ENCODE measurements at places on chromosomes 7 and 10.

- H3K4me1 ChIP-seq = peaks cover 2% of the 10 kb centered on the region
- no peak overlapping the region for H3K4me3 ChIP-seq
- H3K27ac ChIP-seq = peak overlapping the region; percentile 59
- DNase-seq = peak; percentile 59
- H3K36me3 ChIP-seq = peaks cover 14% of the 10 kb centered on the region
- H3K27me3 ChIP-seq = no peaks in the 10 kb centered on the region
These were observed 34.4 kb downstream of the ZC3HAV1 start for GRCh38 chr7:139075031-139075652.

DNA sequence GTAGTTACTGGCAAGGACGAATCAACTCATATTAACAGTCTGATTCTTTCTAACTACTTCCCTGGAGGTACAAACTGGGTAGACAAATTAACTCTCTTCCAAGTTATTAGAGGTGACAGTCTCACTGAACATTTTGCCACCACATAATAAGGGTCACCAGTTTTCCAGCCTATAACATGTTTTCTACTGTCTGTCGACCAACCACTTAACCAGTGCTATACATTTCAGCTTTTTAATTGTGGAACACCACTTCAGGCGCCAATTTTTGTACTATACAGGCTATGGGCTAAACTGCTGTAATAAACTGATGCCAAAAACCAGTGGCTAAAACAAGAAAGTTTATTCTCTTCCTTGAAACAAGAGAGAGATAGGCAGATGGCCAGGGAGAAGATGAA is 13.3 kb downstream of the ZNF438 start:
- H3K4me3 ChIP-seq = no peak overlapping the region
- H3K4me1 ChIP-seq = no peaks in the 10 kb centered on the region
- no peak for DNase-seq
- H3K27ac ChIP-seq = no peak overlapping the region
- H3K36me3 ChIP-seq = no peaks in the 10 kb centered on the region
- H3K27me3 ChIP-seq = no peaks in the 10 kb centered on the region

DNA sequence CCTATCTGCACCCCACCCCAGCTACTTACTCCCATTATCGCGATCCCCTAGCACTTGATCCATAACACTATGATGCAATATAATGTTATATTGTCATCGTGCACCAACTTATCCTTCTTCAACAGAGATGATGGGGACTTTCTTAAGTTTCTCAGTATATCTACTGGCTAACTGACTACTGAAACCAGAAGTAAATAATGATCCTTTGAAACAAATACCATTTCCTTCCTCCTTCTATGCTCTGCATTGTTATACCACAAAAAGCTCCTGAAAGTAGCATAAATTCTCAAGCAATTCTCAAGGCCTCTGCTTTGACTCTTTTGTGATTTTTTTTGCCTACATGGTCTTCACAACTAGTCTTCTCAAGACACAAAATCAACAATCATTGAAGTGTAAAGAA is 68.9 kb downstream of the HTR7 start:
- H3K36me3 ChIP-seq = no peaks in the 10 kb centered on the region
- H3K27me3 ChIP-seq = no peaks in the 10 kb centered on the region
- no peak overlapping the region for H3K27ac ChIP-seq
- no peak for DNase-seq

DNA sequence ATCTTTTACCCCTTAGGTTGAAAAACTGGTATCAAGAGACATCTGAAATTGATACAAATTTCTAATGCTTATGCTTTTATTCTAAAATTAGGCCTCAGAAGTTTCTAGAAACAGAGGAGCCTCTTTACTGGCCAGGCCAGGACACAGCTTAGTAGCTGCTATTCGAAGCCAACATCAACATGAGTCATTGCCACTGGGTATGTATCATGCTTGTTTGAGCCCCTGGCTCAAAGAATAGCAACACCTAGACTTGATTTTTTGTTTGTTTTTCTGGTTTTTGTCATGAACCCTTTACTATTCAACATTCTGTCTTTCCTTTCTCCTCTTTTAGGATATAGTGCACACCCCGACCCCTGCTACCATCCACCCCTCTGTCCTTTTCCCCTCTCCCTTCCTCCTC is 90.9 kb upstream of the STK17A start:
- peaks cover 2% of the 10 kb centered on the region for H3K4me1 ChIP-seq
- no peaks in the 10 kb centered on the region for H3K36me3 ChIP-seq
- no peak overlapping the region for H3K27ac ChIP-seq
- H3K4me3 ChIP-seq = no peak overlapping the region
- peak; percentile 71 for DNase-seq

GRCh38 chr10:130869179-130869841 is 442.2 kb downstream of the TCERG1L start:
- H3K27me3 ChIP-seq = no peaks in the 10 kb centered on the region
- H3K4me1 ChIP-seq = no peaks in the 10 kb centered on the region
- no peak overlapping the region for H3K27ac ChIP-seq
- no peak for DNase-seq
- H3K4me3 ChIP-seq = no peak overlapping the region

DNA sequence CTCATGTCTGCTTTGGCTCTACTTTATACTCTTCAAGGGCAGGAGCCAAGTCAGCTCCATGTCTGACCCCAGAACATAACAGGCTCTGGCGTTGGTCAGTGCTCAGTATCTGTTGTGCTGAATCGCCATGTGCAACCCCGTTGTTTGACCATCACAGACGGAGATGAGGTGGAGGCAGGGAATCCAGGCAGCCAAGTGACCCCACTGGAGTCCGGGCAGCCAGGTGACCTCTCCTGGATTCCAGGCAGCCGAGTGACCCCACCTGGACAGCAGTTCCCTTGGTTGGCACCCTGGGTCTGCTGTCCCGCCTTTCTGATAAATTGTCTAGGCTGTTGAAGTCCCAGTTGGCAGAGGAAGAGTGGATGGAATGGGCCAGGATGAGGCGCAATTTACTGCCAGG is 232.2 kb downstream of the TCERG1L start:
- no peak overlapping the region for H3K27ac ChIP-seq
- H3K27me3 ChIP-seq = no peaks in the 10 kb centered on the region
- H3K4me1 ChIP-seq = no peaks in the 10 kb centered on the region
- H3K4me3 ChIP-seq = no peak overlapping the region
- DNase-seq = no peak
